ENCODE measurements at places on chromosomes 3 and 15. TPM values are rescaled to one million over a fixed set of nuclear protein-coding genes. Genes with fewer than 3 reads are reported as not detected.

- DNase-seq: no peak
Measured at GRCh38 chr3:139358841-139359562, 15.2 kb downstream of the MRPS22 start.

The STRIT1 gene
- 1,086 TPM for total RNA-seq

- DNase-seq: no peak
Measured at GRCh38 chr3:23067116-23067515, 136.0 kb upstream of the UBE2E2 start.

GRCh38 chr15:101689901-101690300 is 34.4 kb downstream of the TARS3 start:
- no peak for DNase-seq

GRCh38 chr3:18033581-18034108 is 291.2 kb upstream of the TBC1D5 start:
- no peak for DNase-seq

GRCh38 chr15:101660005-101660404 is 7.8 kb upstream of the TM2D3 start:
- DNase-seq: no peak

DNA sequence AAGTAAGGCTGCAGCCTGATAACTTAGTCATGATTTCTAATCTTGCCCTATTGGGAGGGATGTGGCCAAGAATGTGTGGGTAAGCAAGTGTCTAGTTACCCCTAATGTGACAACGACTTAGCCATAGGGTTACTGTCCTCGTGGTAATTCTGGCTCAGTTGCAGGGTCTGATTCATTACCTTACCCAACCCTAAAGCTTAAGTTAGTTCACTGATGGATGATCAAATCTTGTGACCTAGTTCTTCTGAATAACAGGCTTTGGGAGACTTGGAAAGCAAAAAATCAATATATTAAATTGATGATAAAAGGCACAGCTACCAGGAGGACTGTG is 1.6 kb upstream of the INTS14 start:
- no peak for DNase-seq

DNA sequence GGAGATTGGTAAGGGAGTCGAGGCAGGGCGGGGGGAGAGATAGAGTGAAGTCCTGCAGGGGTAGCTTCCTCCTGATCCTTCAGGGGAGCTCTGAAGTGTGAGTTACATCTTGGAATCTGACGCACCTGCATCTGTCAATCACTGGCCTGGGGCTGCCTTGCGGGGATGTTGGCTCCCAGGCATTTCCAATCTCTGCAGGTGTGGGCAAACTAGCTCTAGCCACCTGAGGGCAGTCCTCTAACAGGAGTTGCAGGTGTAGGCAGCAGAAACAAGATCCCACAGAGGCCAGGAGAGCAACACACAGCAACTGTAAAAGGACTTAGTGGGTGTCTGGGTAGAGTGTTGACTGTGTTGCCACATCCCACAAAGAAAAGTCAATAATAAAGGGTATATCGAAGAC is 63.6 kb downstream of the ZNF621 start:
- no peak for DNase-seq

DNA sequence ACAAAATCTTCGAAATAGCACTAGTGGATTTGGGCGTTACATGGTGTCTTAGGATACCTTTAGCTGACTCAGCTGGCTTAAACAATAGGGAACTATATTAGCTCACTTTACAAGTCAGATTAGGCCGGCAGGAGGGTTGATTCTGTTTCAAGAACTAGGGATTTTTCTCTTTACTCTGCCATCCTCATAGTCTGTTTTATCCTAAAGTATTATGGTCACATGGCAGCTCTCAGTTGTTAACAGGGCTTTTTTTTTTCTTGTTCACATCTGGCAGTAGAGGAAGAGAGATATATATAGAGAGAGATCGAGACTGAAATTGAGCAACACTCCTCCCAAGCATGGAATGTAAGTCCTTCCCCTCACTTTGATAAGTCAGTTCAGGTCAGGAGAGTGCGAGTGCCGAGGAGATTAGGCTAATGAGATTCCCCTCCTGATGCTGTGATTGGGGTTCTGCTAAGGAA is 32.9 kb downstream of the CHP1 start:
- no peak for DNase-seq

DNA sequence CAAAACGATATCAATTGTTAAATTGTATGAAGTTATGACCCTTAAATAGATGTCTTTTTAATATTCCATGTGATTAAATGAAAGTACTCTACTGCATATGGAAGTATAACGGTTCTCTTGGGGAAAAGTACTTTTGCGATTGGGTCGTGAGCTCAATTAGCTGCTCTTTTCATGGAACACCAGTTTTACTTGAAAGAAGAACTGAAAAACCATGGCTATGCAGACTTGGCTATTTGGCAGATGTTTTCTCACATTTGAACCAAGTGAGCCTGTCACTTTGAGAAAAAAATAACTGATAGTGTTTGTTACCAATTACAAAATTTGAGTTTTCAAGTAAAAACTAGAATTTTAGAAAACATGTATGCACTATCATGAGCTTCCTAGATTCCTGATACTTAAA is 5.9 kb upstream of the INAFM2 start:
- DNase-seq: no peak

Measured in gastrocnemius medialis (tissue), 4 donors.